ENCODE measurements at places on chromosomes 4 and X.

DNA sequence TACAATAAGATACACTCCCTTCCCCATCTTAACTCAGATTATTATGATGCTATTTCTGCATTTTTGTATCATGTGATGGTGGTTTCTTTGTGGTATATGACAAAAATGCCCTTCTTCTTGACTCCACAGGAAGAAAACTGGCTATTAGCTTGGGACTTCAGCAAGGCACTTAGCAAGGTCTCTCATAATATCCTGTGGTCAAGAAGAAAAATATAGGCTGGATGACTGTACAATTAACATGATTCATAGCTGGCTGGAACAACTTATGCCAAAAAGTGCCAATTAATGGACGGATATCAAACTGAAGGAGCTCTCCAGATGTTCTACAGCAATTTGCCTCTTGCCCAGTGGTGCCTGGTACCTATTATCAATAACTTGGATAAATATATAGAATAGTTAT, 2.3 kb upstream of the MID1IP1 start:
- no peak for DNase-seq

- DNase-seq = no peak
Observed at GRCh38 chr4:189177130-189177529, 763.5 kb upstream of the FRG1 start.

DNA sequence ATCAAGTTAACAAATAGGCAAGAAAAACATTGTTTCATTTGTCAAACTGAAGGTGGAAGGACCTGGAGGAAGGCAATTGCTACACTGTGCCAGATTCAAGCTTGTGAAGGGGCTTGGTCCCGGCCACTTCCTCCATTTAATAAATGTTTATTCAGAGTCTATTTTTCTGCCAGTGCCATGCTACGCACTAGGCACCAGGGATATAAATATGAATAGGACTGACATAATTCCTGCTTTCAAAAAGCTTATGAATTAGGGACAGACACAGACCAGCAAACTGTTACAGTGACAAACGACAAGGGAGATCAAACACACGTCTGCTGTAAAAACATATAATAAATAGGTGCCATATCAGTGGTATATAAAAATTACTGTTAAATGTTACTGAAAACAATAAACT, 571 bp downstream of the TLR6 start:
- no peak for DNase-seq

DNA sequence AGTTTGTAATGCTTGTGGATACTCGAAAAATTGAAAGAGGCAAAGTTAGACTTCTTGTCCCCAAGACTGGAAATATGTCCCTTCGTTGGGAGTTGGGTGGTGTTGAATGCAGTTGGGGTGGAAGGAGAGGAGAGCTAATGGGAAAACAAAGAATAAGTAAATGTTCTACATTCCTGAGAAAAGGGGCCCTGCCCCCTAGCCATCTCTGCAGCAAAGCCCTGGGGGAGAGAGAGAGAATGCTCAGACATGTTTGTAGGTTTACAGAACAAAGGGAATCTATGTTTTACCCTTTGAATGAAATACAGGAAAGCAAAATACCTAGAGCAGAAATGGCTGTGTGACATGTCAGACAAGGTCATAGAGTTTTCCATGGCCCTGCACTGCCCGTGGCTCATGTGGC, 88.1 kb downstream of the RASL11B start:
- no peak for DNase-seq

DNA sequence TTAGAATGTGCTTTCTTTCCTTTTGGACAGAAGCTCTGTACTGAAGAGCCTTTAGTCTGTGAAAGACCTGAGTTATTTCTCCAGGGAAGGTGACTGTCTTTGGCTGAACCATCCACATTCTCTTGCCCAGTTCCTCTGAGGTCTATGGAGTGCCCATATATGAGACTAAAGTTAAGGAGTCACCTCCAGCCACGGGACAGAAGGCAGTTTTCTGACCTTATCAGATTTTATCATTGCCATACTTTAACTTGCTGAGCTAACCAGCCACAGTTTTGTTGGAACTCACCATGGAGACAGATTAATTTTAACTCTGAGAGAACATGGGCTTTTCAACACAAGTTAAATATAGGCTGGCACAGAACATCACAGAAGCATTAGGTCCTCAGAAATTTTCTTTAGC, 26.3 kb downstream of the IL1RAPL1 start:
- DNase-seq = no peak

DNA sequence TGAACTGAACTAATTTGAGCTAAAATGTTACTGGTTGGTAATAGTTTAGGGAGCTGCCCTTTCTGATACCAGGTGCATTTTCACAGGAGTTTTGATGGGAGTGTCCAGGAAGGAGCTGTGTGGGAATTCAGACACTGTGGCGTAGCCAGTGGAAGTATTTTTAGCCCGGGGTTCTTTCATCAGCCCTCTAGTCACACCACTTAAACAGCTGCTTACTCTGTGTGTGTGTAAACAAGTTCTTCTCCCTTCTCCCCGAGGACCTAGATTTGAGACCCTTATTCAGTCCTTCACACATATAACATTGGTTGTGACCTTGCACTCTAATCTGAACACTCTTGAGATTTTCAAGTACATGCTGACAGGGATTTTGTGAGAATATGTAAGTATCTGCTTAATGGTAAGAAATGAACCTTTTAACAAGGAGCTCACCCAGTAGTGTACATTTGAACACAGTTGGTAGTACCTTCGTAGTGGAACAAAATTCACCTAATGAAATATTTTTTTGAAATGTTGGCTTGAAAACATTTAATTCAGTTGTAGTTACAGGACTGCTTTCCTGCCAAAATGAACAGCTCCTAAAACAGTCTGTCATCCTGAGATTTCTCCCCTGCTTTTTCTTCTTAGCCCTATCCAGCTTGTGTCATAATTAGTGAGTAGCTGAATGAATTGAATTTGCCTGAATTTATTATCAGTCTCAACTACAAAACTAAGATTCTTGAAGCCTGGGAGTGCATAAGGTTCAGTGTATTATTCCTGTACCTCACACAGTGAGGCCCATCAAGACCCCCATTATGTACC, 61.8 kb downstream of the BMPR1B start:
- no peak for DNase-seq

Data from activated T-helper 1 cell treated with Interleukin-2 at 50 U/mL for 16 hours (primary cell).